ENCODE measurements at places on chromosomes 5 and 9.
A peak's percentile ranks its signal among the peaks of the same experiment; 100 is the strongest.

DNA sequence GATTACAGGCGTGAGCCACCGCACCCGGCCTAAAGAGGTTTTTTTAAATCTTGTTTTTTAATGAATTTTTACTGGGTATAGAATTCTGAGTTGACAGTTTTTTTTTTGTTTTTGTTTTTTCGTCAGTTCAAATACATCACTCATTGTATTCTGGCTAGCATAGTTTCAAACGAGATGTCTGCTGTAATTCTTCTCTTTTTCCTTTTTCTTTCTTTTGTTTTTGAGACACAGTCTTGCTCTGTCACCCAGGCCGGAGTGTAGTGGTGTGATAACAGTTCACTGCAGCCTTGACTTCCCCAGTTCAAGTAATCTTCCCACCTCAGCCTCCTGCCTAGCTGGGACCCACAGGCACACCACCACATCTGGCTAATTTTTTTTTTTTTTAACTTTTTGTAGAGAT lies 2.2 kb upstream of the PRRT1B start:
- DNase-seq, result no peak

GRCh38 chr5:144453753-144454152 lies 283.1 kb downstream of the KCTD16 start:
- DNase-seq, result no peak

DNA sequence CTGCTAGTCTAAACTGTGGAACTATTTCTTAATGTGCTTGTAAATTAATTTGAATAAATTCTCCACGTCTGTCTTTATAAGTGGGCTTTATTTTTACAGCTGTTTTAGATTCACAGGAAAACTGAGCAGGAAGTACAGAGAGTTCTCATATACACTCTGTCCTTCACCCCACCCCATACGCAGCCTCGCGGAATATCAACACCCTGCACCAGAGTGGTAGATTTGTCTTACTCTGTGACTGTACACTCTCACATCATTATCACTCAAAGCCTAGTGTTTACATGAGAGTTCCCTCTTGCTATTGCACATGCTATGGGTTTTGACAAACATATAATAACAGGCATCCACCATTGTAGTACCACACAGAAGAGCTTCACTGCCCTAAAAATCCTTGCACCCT lies 179.7 kb upstream of the DAB2 start:
- no peak for DNase-seq

DNA sequence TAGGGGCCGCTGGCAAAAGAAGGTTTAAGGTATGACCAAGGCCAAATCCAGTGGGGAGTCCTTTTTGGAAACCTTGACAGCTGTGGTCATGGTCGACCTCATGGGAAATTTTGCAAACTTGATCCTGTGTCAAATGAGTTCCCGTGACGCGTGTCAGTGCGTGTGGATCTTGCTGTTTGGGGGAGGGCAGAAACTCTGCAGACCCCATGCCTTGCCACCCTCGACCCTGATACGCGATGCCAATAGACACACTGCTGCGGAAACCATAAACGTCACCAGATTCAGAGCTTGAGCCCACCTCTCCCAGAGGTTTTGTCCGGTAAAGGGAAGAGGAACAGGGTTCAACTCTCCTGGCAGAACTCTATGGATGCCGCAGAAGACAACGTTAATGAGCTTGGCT lies 104.7 kb downstream of the ADAMTS2 start:
- DNase-seq, result no peak

DNA sequence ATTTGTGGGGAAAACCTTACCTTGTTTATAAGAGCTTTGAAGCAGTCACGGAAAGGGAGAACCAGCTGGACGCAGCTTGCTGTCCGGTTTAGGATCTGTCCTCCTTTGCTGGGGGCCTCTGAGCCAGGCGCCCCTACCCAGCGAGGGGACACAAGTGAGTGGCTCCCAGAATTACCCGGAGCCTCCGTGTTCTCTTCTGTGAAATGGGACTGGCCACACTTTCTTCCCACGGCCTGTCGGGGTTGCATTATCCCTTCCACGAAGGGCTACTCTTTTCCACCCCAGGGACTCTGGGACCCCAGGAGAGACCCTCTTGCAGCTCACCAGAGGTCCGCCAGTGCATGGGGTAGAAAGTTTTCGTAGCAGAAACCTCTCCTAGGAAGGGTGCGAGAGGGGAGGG lies 477 bp upstream of the GBGT1 start:
- DNase-seq, result no peak

DNA sequence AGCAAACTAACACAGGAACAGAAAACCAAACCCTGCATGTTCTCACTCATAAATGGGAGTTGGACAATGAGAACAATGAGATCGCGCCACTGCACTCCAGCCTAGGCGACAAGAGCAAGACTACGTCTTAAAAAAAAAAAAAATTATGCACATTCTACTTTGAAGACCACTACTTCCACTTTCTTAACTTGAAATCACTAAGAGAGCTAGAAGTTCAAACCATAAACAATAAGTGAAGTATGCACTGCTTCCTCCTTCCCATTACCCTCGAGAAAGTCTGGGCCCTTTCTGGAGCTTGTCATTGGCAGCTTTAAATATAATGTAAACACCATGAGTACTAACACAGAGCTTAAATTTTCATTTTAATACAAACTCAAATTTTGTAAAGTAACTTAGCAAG lies 94.9 kb downstream of the TLE1 start:
- DNase-seq, result no peak

DNA sequence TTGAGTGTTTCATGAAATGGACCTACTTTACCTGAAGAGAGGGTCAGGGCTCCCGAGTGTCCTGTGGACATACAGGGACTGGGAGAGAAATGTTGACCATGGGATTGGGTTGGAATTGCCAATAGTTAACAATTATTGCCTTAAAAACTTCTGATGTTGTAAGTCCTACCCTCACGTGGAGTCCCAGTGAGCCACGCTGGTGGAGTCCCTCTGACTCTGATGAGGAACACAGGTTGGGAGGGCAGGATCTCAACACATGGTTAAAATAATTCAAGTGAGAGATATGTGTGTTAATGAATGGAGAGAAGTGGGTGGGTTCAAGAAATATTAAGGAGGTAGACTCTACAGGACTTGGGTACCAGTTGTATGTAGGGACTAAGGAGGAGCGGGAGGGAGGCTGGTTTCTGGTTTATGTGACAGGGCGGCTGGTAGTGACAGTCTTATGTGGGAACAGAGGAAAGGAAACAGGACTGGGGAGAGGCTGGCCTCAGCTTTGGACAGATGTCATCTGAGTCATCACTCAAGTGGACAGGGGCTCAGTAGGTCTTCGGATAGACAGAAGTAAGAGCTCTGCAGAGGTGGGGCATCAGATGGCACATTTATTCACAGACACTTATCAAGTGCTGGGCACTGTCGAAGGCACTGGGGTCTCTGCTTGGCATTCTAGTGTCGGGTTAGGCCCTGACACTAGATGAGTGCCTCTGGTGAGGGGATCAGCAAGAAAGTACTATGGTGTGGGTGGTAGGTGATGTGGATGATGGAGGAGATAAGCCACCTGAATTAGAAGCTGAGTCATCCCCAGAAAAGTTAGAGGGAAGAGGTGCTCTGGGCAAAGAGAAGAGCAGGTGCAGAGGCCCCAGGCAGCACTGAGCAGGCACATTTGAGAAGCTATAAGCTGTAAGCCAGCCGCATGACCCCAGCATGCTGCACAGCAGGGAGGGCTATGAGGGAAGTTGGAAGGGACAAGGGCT lies 27.2 kb downstream of the MAML1 start:
- DNase-seq, result no peak

DNA sequence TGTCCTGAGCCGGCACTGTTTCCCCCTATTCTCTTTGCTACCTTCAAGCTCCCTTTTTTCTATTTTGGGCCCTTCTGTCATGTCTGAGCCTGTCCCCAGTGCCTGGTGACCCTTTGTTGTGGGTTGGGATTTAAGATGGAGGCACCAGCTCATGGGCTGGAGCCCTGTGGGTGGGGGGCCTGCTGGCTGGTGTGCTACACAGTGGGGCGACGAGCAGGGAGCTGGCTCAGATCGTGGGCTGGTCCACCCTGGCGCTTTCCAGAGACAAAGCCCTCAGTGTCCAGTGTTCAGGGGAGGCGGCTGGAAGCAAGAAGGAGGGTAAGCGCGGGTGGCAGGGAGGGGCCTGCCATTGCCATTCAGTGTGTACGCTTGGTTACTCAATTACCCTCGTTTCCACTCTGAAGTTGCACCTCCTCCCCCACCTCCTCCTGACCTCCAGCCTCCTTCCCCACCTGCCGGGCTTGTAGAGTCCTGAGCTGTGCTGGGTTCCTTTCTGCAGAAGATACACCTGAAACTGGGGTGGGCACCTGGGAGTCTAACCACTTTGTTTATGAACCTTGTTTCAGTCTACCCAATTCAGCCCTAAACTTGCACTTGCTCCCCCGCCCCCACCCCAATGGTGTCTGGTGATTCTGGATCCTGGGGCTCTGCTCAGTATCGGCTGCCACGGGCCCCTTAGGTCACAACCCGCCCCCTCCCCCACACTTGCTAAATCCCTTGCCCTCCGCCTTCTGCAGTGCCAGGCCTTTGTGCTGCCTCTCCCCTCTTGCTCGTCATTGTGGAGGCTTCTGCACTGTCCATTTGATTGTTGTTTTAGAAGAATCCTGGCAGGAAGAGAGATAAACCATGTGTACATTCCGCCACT lies 49.9 kb downstream of the MVB12B start:
- peak; percentile 71 for DNase-seq

- no peak for DNase-seq
These were observed 228.8 kb downstream of the NR2F1-AS1 start for GRCh38 chr5:93352186-93352585.

All from occipital lobe (tissue), 3 donors.